ENCODE measurements at places on chromosomes 1 and 21.

GRCh38 chr1:222040121-222040805 is 298.4 kb upstream of the DUSP10 start:
- DNase-seq: no peak

DNA sequence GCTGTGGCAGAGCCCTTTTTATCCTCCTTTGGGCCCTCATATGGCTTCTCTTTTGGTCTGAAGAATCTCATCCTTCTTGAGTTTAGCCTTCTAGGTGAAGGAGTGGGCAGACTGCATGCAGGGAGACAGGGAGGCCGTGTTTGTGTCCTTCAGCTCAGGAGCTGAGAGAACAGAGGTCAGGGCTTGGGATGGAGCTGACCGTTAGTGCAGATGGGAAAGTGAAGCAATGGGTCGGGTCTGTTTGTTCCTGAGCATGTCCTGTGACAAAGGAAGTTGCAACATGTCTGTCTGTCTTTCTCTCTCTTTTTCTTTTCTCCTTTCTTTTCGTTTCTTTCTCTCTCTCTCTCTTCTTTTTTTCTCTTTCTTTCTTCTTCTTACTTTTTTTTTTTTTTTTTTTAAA is 14.9 kb downstream of the MAPKAPK2 start:
- DNase-seq: no peak

GRCh38 chr1:88883156-88883555 is 8.2 kb downstream of the GTF2B start:
- DNase-seq: no peak

- no peak for DNase-seq
Measured at GRCh38 chr1:54347955-54348699, 58.1 kb downstream of the SSBP3 start.

DNA sequence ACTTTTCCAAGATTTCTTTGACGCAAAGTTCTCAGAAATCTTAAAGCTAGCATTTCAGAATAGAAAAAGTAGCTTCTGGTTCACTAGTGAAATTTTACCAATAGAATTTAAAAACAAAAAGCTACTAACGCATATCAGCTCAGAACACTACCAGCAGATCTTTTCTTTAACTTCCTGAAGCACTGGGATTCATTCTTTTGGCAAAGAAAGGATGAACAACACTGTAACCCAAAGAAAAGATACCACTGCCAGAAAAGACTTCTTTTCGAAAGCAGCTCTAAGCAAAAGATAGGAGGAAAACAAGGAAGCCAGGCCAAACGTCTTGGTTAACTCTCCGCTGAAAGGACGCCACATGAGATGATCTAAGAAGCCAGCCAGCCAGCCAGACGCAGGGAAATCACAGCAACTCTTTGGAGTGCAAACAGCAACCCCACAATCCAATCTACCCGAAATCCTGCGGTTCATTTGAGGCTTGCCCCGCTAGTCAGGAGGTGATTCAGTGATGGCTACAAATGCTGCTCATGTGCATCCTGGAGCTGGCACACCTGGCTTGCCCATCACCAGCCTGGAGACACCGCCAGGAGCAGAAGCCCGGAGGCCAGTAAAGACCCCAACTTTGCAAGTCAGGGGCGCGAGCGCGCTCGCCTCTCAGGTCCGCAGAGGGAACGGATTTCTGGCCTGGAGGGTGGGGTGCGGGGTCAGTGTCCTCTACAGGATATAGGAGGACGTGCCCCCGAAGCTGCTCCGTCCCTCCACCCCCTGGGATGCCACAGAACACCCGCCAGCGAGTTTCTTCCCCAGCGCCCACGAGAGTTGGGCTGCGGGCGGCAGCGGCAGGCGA is 812 bp downstream of the NBPF1 start:
- DNase-seq: peak; percentile 76

- DNase-seq: no peak
Measured at GRCh38 chr1:239899747-239900146, 191.9 kb upstream of the FMN2 start.

- DNase-seq: peak; percentile 26
Measured at GRCh38 chr1:162530307-162530987, 31.1 kb upstream of the UAP1 start.

- DNase-seq: no peak
Measured at GRCh38 chr1:30095051-30095450, 628.3 kb downstream of the MATN1 start.

- peak; percentile 86 for DNase-seq
Measured at GRCh38 chr1:51518033-51518585, 957 bp downstream of the EPS15 start.

- DNase-seq: no peak
Measured at GRCh38 chr21:39633770-39634181, 21.0 kb downstream of the B3GALT5 start.

DNA sequence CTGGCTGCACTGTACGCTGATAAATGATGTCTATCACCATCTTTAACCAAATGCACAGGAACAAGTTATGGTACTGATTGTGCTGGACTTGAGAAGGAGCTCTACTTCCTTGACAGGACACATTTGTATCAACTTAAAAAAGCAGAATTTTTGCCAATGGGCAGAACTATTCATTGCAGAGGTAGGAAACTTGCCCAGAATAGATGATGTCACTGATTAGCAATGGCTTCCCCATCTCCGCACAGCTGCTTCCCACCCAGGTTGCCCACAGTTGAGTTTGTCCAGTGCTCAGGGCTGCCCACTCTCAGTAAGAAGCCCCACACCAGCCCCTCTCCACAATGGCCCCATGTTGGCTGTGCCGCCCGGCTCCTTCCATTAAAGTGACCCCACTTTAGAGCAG is 33.4 kb downstream of the CAPN2 start:
- DNase-seq: no peak

DNA sequence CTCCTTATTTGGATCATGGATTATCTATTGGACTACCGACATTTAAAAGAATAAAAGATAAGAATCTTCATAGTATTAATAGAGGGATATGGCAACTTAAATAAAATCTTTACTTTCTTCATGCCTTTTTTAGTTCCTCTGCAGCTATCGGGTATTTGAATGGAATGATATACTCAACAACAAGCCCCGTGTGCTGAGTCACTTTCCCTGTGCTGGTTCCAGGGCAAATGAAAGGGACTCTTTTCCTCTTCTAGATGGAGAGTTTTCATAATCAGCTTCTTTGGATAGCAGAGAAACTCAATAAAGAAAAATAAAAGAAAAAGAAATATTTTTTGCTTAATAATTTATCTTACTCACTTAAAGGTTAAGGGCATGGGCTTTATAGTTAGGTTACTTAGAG is 213.7 kb downstream of the LRRC40 start:
- DNase-seq: no peak

DNA sequence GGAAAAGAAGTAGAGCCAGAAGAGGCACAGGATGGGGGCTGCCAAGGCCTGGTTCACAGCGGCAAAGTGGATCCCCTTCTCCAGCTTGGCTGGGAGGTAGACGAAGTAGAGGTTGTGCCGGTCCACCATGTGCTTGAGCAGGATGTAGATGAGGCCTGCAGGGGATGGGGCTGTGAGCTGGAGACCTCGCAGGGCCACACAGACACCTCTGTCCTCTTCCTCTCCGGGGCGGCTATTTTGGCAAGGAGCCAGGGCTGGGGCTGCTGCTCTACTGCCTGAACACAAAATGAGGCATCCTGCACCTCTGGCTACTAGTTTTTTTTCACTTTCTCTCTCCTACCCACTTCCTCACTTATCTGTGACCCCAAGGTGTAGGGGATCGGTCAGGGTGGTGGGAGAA is 32.3 kb downstream of the TMEM63A start:
- DNase-seq: no peak

DNA sequence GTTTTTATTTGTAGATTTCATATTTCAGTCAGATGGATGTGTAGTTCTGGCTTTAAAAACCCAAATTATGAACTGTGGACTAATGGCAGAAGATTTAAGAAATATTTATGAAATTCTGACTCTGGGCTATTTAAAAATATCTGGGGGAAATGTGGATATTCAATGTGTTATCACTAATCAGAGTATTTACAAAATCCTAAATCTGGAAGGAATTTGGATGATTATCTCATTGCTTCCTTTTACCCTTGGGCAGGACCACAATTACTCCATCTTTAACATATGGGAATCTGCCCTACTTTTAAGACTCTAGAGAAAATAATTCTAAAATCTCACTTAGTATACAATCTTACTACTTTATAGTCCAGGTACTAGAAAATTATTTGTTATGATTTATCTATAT is 203.2 kb downstream of the PDE4B start:
- DNase-seq: no peak

DNA sequence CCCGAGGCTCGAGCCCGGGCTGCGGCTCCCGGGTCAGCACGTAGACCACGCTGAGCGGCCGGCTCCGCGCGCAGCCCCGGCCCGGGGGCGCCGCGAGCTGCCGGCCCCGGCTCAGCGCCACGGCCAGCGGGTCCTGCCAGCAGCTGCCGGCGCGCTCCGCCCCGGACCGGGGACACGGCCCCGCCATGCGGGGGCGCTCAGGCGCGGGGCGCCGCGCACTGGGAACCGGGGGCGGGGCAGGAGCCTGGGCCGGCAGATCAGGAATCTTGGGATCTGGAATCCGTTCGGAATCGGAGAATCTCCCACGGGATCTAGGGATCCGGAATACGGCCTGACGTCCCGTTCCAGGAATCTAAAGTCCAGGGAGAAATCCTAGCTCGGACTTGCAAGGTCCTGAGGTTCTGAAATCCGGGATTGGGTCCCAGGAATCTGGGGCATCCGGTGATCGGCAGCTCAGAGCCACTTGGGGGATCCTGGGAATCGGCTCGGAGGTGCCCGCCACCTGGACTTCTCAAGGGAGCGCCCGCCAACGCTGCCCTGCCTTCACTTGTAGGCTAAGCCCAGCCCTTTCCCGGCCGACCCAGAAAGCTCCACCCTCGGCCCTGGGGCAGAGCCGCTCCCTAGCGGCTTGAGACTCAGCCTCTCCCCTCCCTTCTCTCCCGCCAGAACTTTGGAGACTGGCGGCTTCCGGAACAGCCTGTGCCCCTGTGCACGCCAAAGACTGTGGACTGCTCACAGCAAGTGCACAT is at the start of gene MAP3K6:
TSS of gene MAP3K6 (minus strand) at position 551 of the 749 bp plus-strand sequence. CDS start at position 187, 364 bp downstream.
- no peak for DNase-seq

DNA sequence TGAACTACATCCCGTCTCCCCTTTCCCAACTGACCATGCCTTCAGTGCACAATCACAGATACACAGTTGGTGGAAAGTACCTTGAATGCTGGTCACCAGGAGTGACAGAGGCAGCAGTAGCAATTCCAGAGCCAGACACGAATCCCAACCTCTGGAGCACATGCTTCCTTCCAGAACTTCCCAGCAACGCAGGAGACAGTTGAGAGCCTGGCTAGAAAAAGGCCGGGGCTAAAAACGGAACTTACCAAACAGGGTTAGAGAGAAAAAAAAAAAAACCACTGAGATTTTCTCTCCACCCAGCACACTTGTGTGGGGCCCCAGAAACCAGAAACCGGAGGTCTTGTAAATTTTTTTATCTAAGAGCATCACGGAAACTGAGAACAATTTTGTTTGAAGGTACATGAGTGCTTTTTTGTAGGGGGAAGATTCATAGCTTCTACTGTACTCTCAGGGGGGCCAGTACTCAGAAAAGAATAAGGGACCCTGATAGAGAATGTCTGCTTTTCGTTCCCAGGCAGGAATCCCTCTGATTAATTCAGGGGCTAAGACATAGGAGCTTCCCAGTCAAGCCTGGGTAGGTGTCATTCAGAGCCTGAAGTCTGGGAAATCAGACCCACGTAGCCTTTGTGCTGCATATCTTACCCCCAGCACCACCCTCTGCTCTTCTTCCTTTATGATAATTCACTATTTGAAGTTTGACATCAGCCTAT is at the start of gene CD48:
TSS of gene CD48 (minus strand) at position 221 of the 710 bp plus-strand sequence. CDS start at position 162, 59 bp downstream.
- peak; percentile 92 for DNase-seq

- DNase-seq: no peak
Measured at GRCh38 chr1:229447809-229448252, 13.9 kb upstream of the ACTA1 start.

DNA sequence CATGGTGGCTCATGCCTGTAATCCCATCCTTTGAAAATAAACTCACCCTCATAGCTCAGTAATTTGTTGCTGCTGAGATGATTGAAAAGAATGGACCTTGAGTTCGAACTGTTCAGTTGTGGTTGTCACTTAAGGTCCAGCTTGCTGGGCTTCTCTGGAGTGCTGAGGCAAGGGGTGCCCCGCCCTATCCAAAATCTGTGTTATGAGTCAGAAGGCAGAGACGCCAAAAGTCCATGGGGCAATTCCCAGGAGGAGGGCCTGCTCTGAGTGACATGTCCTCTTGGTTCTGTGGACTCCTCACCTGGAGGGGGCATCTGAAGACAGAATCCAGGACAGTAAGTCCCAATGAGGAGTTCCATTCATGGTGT is 64.8 kb downstream of the MYOM3 start:
- DNase-seq: no peak

GRCh38 chr21:19463966-19464365 is 1060.4 kb upstream of the TMPRSS15 start:
- DNase-seq: no peak

DNA sequence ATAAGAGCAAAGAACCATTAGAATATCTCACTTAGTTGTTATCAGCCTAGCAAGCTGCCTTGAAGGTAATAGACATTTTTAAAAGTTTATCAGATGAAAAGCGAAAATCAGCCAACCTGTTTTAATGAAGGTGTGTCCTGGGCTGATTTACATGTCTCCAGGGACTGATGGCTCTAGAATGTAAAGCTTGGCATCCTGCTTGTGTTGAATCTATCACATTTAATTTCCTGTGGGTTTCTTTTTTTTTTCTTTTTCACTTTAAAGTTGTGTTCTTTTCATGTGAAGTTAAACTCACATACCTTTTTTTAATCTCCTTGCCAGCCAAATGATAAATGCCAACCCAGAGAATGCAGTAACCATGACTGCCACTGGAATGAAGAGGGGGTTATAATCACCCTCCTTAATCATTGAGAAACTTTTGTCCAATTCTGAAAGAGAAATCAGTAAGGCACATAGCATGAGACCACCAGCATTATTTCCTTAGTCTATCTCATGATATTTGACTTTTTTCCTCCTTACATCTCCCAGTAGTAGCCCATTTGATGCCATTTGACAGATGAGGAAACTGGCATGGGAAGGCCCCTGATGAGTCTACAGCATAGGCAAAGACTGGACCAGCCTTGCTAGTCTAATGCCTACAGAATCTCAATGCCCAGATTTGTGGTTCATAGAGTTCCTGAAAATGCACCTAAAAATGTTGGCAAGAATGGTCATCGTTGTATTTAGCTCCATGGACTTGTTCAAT is 10.0 kb downstream of the SELL start:
- no peak for DNase-seq
